ENCODE measurements at places on chromosomes 11 and 22.

DNA sequence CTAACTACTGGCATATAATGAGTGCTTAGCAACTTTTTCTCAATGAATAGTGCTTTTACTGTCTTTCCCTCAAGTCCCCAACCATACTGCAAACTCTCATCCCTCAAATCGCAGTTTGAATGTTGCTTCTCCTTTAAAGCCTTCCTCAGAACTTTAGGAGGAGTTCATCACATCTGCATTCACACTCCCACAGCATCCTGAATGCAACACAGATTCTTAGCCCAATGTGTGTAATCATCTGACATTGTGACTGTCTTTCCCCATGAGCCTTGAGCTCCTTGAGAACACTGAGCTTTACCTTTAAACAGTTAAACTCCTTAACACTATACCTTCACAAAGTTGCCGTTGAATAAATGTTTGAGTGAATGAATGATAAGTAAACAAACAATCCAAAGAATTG lies 81.7 kb upstream of the FAM181B start:
- no peak for DNase-seq

DNA sequence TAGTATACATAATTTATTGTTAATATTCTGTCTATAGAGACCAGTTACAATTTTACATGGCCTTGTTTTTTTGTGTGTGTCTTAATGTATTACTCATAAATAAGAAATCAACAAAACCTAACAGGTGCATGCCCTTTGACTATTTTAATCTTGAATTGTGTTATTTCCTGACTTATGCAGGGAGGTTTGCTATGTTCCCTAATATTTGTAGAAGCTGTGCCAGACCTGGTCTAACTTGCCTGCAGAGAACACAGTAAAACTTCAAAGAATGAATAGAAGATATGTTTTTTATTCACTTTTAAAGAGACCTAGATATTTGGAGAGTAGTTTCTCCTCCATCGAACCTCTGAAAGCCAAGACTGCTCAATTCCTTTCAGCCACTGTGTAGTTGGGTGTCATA lies 234.7 kb downstream of the LUZP2 start:
- DNase-seq, result no peak

GRCh38 chr11:70650075-70650909 lies 252.0 kb downstream of the CTTN start:
- DNase-seq, result peak; percentile 45

- DNase-seq, result no peak
Observed at GRCh38 chr11:76610871-76611475, 59.6 kb downstream of the LRRC32 start.

DNA sequence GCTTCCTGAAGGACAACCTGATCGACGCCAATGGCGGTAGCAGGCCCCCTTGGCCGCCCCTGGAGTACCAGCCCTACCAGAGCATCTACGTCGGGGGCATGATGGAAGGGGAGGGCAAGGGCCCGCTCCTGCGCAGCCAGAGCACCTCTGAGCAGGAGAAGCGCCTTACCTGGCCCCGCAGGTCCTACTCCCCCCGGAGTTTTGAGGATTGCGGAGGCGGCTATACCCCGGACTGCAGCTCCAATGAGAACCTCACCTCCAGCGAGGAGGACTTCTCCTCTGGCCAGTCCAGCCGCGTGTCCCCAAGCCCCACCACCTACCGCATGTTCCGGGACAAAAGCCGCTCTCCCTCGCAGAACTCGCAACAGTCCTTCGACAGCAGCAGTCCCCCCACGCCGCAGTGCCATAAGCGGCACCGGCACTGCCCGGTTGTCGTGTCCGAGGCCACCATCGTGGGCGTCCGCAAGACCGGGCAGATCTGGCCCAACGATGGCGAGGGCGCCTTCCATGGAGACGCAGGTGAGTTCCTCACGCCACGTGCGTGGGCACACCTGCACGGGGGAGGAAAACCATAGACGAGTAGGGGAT lies 1.5 kb downstream of the BCR start:
- no peak for DNase-seq

All from HCEC 1CT (cell line).